Activated gamma-delta T cell treated with anti-CD3 and anti-CD28 coated beads, Interleukin-2, amount 50 U/mL, for 16 hours (primary cell): ENCODE measurements at places on chromosomes 3 and 15.

- no peak for DNase-seq
Observed at GRCh38 chr15:66885281-66885915, 180.0 kb upstream of the SMAD3 start.

- peak; percentile 39 for DNase-seq
Observed at GRCh38 chr3:197749315-197749600, 425 bp upstream of the FYTTD1 start.

GRCh38 chr3:157066335-157067098 is 93.4 kb downstream of the CCNL1 start:
- no peak for DNase-seq

DNA sequence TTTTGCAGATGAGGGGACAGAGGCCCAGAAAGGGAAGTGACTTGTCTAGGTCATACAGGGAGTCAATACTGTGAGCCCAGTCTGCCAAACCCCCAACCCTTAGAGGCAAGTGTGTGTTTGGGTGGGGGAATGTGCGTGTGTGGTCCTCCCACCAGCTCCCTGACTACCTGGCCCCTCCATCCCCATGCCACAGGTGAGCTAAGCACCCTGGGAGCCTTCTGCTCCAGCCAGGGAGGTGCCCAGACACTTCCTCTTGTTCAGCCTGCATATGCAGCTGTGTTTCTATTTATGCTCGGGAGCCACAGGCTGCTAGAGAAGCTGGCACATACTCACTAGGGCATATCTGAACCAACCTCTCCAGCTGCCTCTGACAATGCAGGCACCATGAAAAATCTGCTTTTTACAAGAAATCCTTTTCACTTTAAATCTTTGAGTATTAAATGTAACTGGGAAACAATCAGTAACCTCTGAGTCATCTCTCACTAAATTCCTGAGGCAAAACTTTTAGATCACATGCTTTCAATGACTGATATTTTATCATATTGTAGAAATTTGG is 20.7 kb downstream of the TBC1D2B start:
- no peak for DNase-seq

GRCh38 chr3:114421204-114421603 is 127.4 kb downstream of the TIGIT start:
- DNase-seq: no peak

GRCh38 chr3:192957441-192958021 is 39.9 kb upstream of the MB21D2 start:
- DNase-seq: no peak

- DNase-seq: no peak
Observed at GRCh38 chr3:38264353-38264771, 1.2 kb upstream of the SLC22A13 start.

GRCh38 chr15:90033006-90033405 is 31.9 kb downstream of the ZNF710 start:
- no peak for DNase-seq

GRCh38 chr3:177890359-177890683 is 645.9 kb upstream of the KCNMB2 start:
- DNase-seq: no peak
